ENCODE measurements at places on chromosomes 16 and 17.

GRCh38 chr17:50219939-50220465 is 18.6 kb upstream of the COL1A1 start:
- no peak for DNase-seq

DNA sequence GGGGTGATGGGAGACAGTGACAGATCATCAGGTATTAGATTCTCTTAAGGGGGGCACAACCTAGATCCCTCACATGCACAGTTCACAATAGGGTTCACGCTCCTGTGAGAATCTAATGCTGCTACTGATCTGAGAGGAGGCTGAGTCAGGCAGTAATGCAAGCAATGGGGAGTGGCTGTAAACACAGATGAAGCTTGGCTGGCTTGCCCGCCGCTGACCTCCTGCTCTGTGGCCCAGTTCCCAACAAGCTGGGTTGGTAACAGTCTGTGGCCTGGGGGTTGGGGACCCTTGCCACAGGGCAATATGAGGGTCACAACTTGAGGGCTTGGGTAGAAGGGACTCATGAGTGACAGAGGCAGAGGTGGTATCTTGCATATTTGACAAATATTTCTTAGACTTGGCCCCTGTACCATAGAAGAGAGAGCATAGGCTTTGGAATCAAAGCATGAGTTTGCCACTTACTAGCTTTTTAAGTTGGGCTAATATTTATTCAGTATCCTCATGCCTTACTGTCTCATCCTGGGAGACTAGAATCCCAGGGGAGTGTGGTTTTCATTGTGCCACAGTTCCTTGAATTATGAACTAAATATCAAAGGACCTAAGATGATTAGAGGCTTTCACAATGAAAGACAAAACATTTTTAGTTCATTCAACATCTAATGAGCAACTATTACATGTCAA is 133.4 kb downstream of the SPACA3 start:
- no peak for DNase-seq

GRCh38 chr16:57238682-57239081 is 6.4 kb upstream of the ARL2BP start:
- no peak for DNase-seq

GRCh38 chr16:22347100-22347820 is 27.2 kb downstream of the CDR2 start:
- DNase-seq, result no peak

DNA sequence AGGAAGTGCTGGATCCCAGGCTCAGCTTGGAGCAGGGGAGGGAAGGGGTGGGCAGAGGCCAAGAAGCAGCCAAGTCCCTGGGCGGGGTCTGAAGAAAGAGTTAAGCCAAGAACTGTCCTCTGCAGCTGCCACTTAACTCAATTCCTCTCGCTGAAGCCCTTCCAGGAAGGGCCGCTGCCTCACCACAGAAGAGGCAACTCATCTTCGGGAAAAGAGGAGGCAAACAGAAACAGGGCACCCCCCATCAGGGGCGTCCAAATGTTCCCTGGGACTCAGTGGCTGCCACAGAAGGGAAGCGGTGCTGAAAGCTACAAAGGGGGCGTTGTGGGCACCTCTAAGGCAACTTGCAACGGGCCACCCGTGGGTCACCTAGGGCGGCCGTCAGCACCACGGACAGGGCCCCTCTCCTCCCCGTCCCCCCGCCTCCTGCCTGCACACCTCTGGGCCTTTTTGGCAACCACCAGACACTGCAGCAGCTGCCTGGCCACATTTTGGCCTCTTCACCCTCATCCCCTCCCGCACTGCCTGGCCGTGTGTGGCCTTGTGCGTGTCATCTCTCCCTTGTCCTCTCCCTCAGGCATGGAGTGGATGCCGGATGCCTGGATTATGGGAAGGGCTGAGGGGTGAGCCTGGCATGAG is 2.5 kb downstream of the TLCD3B start:
- no peak for DNase-seq

DNA sequence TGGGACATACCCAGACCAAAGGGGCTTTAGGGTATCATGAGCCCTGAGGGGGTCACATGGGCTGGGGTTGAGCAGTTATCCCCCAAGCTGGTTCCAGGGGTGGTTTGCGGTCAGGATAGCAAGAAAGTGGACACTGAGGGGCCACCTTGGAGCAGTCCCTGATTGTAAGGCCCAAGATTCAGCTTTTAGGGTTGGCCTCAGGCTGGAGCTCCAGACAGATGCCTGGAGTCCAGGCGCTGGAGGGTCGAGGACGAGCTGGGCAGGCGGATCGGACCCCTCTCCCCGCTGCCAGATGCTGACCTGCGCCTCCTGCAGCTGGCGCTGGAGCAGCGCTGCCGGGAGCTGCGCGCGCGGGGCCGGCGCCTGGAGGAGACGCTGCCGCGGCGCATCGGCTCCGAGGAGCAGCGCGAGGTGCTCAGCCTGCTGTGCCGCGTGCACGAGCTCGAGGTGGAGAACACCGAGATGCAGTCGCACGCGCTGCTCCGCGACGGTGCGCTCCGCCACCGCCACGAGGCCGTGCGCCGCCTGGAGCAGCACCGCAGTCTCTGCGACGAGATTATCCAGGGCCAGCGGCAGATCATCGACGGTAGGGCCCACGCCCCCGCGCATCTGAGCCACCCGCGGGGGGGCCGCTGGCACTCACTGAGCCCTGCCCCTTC is 10.0 kb downstream of the BTBD17 start:
- DNase-seq, result no peak

- no peak for DNase-seq
Measured at GRCh38 chr17:78674595-78675315, 97.6 kb upstream of the DNAH17 start.

DNA sequence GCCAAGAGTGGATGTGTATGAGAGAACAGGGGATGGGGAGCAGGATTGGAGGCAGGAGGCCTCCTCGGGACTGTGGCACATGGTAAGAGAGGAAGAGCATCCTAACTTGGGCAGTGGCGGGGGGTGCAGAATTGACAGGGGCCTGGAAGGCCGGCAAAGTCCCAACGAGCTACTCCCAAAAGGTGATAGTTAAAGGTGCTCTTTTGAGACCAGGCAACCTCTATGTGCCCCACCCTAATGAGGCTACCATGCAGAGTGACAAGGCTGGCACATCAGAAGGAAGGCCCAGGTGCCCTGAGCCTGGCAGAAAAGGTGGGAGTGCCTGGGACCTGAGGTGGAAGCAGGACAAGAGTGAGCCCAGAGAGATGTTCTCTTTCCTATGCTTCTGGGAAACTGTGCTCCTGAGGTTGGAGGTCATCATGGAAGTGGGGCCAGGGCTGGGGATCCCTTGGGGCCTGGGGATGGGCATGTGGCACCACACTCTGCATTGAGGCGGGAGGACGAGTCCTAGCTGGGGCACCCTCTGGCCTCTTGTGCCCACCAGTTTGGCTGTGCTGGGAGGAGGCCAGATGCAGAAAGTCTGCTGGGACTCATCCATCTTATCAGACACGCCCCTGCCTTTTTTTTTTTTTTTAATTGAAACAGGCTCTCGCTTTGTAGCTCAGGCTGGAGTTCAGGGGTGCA is 5.9 kb downstream of the RAB11FIP4 start:
- no peak for DNase-seq

DNA sequence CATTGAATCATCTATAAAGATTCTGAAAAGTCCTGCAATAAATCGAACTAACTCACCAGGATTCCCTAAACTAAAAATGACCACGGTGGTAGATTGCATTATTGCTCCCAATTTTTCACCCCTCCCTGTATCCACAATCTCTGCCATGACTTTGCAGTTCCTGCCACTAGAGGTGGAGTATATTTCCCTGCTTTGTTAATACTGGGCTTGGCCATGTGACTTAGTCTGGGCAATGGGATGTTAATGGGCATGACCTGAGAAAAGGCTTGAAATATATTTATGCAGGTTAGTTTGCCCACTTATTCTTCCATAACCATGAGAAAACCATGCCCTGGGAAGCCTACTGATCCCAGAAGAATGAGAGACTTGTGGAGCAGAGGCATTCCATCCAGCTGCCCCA is 59.1 kb downstream of the NOG start:
- no peak for DNase-seq
